Panc1 (cell line): ENCODE measurements at places on chromosomes 3 and 15. TPM values are rescaled to one million over a fixed set of nuclear protein-coding genes. Genes with fewer than 3 reads are reported as not detected.

- DNase-seq = no peak
Measured at GRCh38 chr3:104763007-104763406, 603.7 kb upstream of the ALCAM start.

GRCh38 chr3:43203022-43203421 is 83.3 kb upstream of the SNRK start:
- DNase-seq = no peak

- no peak for DNase-seq
Measured at GRCh38 chr15:69219690-69220089, 59.3 kb downstream of the GLCE start.

DNA sequence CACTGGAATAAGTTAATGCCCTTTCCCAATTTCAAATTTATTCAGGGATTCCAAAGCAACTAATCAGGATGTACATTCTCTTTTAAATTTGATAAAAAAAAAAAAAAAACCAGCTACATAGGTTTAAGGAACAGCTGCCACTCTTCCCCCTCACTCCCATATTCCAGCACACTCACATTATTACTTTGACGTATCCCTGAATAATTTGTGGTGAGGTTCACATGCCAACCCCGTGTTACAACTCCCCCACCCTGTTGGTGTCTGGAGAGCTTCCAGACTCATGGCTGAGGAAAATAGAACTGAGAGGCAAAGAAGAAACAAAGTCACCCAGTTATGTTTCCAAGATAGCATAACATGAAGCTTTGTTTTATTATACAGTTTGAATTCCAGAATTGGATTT is 300.5 kb upstream of the MME start:
- no peak for DNase-seq

- DNase-seq = no peak
Measured at GRCh38 chr15:48748535-48748934, 62.3 kb downstream of the CEP152 start.

GRCh38 chr3:52068730-52069129 is 12.4 kb upstream of the DUSP7 start:
- no peak for DNase-seq

GRCh38 chr15:75452364-75452864 is 924 bp upstream of the SIN3A start:
- DNase-seq = peak; percentile 80

DNA sequence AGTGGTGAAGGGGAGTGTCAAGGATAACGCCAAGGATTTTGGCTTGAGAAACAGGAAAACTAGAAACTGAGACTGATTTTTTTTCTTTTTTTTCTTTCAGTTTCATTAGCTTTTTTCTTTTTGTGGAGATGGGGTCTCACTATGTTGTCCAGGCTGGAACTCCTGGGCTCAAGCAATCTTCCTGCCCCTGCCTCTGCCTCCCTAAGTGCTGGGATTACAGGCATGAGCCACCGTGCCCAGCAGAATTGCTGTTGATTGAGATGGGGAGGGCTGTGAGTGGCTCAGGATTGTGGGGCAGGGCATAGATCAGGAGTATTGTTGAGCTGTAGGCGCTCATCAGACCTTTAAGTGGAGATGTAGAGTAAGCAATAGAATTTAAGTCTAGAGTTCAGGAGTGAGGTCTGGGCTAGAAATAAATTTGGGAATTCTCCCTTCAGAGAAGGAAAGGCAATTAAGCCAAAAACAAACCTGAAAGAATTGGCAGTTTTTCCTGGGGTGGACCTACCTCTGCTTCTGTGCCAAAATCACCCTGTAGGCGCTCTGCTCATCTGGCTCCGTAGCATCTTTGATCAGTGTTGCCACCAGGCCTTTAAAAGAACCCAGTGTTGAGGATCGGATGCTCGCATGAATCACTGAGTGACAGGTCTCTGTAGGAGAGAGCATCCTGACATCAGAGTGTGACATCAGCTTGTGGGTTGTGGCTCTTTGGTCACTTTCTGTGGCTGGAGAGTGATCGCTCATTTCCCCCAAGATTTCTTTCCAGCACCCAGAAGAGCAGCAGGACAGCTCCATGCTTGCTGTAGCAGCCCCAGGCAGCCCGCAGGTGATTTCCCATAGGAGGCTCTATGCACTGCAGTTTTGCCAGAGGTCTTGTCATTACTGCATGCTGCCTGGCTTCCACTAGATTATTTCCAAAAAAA is 15.8 kb downstream of the ABHD17C start:
- no peak for DNase-seq

DNA sequence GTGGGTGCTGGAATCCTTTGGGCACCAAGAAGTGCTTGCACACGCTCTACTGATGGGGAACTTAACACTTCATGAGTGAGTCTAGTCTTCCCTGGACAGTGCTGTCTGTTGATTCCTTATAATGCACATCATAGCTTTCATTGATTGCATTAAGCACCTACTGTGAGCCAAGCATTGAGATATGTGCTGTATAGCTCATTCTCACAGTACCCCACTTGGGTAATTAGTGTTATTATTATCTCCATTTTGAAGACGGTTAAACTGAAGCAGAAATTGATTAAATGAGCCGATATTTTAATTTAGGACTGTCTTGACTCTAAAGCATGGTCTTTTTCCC is 504 bp upstream of the PDHB start:
- DNase-seq = no peak

DNA sequence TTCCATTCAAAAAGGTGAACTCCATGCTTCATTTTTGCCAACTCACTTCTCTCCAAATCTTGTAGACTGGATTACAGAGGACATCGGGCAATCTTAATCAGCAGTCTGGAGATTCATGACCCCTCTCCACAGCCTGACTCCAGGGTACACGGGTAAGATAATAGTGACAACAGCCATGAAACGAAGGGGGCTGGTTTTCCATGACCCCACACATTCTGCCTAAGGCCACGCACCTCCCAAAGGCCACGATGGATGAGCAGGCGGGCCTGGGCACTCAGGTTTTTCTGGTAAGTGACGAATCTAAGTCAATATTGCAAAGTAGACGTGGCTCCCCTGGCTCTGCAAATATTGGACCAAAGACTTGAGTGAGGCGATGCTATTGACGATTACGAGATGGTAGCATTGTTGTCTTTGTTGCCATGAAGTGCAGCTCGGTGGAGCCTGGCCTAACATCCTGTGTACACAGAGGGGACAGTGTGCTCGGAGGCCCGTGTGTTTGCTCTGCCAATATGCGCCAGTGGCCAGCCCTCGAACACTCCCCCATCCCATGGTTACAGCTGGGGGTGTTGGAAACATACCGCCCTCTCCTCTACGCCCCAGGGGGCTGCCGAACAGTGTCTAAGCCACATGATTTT is 119.1 kb downstream of the OPA1 start:
- DNase-seq = no peak

DNA sequence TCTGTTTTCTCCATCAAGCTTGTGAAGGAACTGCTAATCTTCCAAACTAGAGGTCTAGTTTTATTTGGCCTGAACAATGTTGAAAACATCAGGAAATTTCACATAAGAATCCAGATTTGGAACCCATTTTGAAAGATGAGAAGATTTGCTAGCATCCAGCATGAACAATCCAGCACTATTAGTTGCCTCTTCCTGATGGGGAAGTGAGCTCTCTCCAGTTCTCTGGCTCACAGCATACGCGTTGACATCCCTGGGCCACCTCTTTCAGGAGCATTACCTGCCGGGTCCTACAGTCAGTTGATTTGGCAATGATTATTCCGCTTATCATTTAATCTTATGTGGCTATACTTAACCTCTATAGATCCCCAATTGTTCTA is 10.9 kb downstream of the GPR87 start:
- DNase-seq = no peak

GRCh38 chr3:52983336-52983807 is 62.5 kb downstream of the SFMBT1 start:
- DNase-seq = no peak

DNA sequence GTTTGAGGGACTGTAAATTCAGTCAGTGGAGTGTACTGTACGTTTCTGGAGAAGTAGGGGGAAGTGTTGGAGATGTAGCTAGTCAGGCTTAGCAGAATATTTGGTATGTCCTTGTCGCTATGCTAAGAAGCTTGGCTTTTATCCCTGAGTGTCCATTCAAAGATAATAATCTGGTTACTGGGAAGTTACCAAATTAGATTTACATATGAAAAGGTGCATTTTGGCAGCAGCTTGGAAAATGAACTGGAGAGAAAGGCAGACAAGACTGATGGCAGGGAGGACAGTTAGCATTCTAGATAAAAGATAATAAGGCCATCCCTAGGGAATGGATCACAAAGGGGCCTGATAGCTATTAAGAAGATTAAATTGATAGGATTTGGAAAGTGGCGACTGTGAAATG is 58.7 kb downstream of the P2RY1 start:
- no peak for DNase-seq

GRCh38 chr3:169334991-169335390 is 328.5 kb downstream of the MECOM start:
- no peak for DNase-seq

DNA sequence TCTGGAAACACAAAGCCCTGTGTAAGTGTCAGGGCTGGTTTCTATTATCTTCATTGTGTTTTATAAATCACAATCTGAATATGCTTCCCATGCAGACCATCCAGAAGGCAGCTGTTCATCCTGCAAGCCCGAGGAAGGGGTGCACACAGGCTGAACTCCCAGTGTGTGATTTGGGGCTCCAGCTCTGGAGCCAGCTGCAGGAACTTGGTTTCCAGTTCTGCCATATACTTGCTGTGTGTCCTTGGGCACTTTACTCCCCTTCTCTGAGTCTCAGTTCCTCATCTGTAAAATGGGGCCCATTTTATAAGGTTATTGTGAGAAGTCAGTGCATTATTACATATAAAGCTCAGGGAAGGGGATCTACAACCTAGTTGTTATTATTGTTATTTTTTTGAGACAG is 22.6 kb downstream of the CYP8B1 start:
- no peak for DNase-seq

DNA sequence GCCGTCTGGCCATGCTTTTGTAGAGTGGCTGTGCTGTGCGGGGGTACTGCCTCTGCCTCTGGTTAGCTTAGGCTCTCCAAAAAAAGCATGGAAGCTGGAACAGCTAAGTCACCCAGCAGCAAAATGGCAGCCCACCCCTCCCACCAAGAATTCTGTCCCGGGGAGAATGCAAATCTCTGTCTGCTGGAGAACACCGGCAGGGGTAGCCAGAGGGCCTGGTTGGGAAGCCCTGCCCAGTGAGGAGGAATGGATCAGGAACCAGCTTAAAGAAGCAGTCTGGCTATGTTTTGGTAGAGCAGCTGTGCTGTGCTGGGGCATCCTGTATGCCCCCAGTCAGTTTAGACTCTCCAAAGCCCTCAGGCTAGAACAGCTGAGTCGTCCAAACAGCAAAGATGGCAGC is 56.2 kb upstream of the PTPRG start:
- no peak for DNase-seq

- DNase-seq = no peak
Measured at GRCh38 chr3:119675188-119675874, 1.9 kb downstream of the COX17 start.

- no peak for DNase-seq
Measured at GRCh38 chr3:173742491-173742890, 344.9 kb downstream of the NLGN1 start.

DNA sequence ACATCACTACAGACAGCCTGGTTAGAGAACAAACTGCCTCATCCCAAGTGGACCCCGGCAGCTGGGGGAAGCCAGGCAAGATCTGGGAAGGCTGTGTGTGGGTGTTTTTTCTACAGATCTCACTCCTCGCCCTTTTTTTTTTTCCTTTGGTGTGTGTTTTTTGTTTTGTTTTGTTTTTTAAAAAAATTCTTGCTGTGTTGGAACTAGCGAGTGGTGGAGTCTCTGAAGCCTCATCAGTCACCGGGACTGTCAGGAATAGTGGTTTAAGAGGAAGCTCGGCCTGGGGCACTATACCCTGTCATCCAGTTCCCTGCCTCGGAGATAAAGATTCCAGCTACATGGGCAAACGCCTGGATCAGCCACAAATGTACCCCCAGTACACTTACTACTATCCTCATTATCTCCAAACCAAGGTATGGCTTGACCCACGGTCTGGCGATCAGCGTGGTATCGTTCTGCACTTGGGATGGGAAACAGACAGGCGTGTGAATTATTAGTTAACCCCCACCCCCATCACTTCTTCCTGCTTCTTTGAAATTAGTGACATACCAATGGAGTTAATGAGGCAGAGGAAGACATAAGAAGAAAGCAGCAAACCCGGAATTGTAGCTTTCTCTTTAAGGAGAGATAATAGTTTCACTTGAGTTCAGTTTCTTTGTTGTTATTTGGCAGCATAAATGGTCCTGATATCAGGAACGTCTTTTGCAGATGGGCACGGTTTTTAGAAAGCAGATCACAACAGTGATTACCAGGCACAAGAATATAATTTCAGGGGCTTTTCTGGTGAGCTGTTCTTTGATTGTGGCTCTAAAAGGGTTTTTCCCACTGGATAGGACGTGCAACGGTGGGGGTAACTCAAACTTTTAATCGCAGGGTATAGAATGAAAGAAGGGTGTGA is 722 bp downstream of the RBMS3 start:
- no peak for DNase-seq

GRCh38 chr3:105614288-105615030 is 247.8 kb downstream of the ALCAM start:
- DNase-seq = no peak

- no peak for DNase-seq
Measured at GRCh38 chr3:71589132-71589531, 5.6 kb upstream of the FOXP1 start.

DNA sequence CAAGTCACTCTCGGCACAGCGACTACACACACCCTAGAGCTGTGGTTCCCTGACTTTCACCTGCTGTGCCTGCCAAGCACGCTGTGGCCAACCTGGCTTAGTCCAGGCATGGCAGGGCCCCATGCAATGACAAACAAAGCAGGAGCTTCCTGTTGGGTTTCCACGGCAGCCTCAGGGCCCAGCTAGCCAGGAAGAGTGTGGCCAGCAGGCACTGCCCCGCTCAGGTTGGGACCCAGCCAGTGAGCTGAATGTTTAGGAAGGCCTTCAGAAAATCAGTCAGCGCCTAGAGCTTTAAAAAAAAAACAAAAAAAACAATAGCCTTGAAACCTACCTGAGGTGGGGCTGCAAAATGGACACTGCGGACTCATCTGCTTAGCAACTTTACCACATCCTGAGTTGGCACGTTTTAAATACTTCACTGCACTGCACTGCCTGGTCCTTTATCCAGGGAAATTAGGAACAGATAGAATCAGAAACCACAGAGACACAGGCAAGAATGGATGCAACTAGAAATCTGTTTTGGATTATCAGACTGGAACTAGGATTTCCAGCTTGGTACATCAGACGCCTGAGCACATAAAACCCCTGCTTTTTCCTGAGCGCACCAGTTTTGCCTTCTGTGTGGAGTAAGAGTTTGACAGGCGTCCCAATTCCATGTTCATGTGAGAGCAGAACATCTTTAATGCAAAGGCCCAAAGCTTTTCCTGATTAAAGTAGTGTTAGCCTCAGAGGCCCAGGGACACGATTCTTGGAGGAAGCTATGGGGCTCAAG is 36.2 kb upstream of the LDHAL6B start:
- no peak for DNase-seq

GRCh38 chr15:63972801-63973200 is 73.5 kb downstream of the DAPK2 start:
- no peak for DNase-seq

The PRTG gene
- total RNA-seq = 11.4 TPM

The CFAP100 gene
- total RNA-seq = not detected

The AADACL2 gene
- not detected for total RNA-seq

The ADAMTS7 gene
- total RNA-seq = 1.0 TPM

The STRC gene
- total RNA-seq = not detected

The SNX22 gene
- 2.3 TPM for total RNA-seq

The ZNF80 gene
- not detected for total RNA-seq

The GUCA1C gene
- total RNA-seq = not detected

The SUCLG2 gene
- total RNA-seq = 28.3 TPM

The PAQR9 gene
- 0.36 TPM for total RNA-seq

The FBXW12 gene
- not detected for total RNA-seq

The C3orf52 gene
- 12.6 TPM for total RNA-seq

The CHRM5 gene
- total RNA-seq = not detected

The CFAP91 gene
- total RNA-seq = 0.90 TPM

The KBTBD12 gene
- 0.28 TPM for total RNA-seq

The SAXO2 gene
- 1.1 TPM for total RNA-seq
